ENCODE measurements at places on chromosomes 7 and 10.

DNA sequence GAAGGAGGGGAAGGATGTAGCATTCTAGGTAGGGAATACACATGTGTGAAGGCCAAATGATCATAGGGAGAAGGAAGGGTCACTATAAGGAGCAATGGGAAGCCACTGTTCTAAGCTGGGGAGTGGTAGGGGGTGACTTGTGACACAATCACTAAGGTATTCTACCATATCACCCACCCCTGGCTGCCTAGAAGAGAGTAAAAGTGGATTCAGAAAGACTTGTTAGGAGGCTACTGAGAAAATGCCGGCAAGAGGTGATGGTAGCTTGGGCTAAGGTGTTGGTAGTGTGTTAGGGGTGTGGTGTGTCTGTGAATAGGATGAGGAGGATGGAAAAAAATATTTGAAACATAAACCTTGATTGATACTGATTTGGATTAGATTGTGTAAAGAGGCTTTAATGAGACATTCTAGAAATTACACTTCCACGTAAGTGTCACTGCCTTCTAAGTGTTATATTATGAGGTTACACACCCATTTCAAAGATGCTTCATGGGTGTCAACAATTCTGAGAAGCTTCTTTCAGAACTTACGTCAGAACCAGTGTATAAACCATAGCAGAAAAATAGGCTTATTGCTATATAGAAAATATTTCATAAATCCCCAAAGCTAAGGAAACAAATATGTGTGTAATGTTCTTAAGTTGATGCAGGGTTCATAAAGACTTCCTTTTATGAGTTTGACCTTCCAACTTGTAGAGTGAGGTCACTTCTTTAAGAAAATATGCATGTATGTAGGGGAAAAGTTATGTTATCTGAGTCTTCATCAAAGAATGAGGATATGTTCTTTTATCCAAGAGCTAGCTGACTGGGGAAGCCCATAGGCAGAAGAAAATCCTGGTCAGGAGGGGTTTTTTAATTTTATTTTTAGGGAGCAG, 5.6 kb upstream of the BPGM start:
- DNase-seq: peak; percentile 36

DNA sequence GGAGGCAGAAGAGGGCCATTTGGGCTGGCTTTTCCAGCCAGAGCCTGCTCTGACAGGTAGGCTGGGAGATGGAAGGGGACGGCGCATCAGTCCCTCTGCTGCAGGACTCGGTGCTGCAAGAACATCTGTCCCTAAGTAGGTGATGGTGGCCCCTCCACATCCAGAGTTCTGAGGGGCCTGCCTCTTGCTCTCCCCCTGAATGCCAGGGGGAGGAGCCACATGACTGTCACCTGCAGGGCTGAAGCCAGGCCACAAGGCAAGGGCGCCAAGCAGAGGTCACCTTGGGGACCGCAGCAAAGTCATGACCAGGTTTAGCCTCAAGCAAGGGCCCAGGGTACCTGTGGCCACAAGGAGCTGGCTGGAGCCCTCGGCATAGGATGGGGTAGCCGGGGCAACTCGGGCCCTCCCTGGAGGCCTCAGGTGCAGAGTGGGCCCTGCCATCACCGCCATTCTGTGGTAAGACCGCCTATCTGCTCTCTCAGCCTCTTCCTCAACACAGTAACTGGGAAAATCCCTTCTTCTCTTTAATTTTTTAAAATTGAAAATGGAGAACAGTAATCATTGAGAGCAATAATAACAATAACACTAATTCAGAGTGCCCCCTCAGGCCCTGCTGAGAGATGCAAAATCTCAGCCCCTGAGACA, 99.3 kb downstream of the FAM53B start:
- DNase-seq: no peak

DNA sequence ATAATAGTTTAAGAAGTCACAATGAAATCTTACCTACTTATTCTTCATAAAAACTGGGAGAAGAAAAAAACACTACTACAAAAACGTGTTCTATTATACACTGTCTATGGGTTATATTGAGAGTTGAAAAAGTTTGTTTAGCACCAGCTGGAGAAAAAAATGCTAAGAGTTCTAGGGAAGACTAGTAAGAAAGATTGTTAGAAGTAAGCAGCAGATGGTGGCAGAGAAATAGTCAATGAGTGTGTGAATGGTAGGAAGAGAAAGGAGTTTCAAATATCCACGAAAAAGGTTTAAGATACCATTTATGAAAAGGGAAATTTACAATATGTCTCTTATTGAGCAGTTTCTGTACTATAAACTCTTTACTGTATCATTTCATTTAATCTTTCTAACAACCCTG, 124.7 kb downstream of the NRBF2 start:
- no peak for DNase-seq

- DNase-seq: no peak
These were observed 5.9 kb downstream of the ADAMTS14 start for GRCh38 chr10:70678250-70678635.

GRCh38 chr7:94324380-94325121, 70.1 kb upstream of the COL1A2 start:
- DNase-seq: no peak

All from activated CD4-positive, alpha-beta T cell treated with anti-CD3 and anti-CD28 coated beads, Interleukin-2, amount 50 U/mL, for 16 hours (primary cell).